ENCODE measurements at places on chromosomes 11 and 22.

GRCh38 chr11:111229604-111230003, 15.9 kb upstream of the POU2AF2 start:
- no peak for DNase-seq

- no peak for DNase-seq
Measured at GRCh38 chr22:49296561-49296960, 531.1 kb downstream of the BRD1 start.

DNA sequence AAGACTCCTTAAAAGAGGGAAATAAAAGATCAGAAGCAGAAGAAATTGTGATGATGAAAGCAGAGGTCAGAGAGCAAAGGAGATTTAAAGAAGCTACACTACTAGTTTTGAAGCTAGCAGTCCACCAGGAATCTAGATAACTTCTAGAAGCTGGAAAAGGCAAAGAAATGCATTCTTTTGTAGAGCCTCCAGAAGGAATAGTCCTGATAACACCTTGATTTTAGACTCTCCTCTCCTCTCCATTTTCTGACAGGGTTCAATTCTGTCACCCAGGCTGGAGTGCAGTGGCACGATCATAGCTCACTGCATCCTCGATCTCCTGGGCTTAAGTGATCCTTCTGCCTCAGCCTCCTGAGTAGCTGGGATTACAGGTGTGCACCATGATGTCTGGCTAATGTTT, 1187.3 kb upstream of the CNTN5 start:
- no peak for DNase-seq

GRCh38 chr11:62682518-62682917, 3.6 kb upstream of the UBXN1 start:
- no peak for DNase-seq

DNA sequence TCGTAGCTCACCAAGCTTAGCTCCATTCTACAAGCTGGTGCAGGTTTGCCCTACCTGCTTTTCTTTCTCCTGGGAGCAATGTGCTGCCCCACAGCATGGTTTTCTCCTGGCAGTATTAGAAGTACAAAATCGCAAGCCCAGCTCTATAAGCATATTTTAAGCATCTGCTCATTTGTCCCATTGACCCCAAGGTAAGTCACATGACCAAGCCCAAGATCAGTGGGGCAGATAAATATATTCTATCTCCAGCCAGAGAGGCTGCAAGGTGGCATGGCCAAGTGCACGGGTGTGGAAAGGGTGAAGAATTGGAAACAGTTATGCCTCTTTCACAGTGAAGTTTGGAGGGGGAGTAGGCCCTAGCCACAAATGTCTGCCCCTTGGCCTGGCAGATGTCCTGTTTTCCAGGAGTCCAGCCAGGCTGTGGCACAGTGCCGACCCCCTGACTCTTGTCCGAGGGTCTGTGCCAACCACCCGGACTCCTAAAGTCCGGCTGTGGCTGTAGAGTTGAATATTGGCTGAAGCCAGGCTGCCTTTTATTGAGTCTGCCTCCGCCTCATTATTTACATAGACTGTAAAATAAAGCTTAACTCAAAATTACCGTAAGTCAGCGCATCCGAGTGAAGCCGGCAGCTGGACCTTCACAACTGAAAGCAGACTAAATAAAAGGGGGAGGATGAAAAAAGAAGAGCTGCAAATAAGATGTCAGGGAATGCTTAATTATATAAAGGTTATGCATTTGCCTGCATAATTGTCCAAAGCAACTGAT, 165.7 kb downstream of the COMMD9 start:
- DNase-seq = no peak

DNA sequence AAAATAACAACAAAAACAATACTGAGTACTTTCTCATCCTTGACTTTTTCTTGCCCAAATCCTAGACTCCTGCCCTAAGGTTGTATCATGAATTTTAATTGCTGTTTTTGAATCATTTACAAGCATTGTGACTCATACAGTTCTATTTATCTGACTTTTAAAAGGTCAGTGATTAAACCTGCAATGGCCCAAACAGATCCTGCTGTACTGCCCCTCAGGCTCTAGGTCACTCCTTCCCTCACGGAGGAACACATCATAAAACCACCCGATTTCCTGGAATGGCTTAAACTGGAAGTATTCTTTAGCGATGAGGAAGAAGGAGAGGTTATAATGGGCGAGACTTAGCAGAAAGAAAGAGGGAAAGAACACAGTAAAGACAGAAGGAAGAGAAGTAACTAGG, 12.3 kb downstream of the ARFGAP3 start:
- DNase-seq = no peak

DNA sequence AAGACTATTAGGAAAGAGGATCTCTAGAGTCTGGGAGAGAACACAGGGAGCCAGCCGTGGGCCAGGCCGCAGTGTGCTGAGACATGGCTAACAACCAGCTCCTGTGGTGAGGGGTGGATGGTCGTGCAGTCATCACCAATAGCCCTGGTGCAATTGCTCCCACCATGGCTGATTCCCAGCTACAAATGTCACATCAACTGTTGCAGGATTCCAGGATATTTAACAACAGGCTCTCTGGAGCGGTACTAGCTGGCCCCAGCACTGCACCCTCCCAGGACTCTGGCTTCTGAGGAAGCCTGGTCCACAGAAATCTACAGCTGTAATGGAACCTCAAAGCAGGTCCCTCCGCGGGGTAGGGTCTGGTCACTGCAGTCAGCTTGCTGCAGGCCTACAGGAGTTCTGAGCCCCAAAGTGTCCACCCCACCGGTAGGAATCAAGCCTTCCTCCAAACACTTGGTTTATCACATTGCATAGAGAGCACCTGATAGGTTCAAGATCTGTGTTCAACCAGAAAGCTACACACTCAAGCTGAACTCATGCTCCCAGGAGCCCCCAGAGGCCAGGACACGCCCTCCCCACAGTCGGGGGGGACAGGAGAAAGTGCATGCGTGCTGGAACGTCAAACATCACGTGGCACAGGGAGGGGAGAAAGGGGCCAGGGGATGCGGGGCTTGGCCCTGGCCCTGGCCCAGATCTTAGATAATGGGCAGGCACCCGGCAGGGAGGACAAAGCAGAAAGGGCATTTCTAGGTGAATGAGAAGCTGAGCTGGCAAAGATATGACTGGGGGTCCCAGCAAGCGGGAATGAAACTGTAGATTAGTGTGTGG, 609.0 kb downstream of the TBC1D22A start:
- no peak for DNase-seq

GRCh38 chr22:33076343-33076742, 18.2 kb upstream of the SYN3 start:
- DNase-seq = no peak
